ENCODE measurements at places on chromosomes 12 and 14.

- no peak for DNase-seq
Measured at GRCh38 chr12:117109943-117110635, 10.9 kb upstream of the TESC start.

DNA sequence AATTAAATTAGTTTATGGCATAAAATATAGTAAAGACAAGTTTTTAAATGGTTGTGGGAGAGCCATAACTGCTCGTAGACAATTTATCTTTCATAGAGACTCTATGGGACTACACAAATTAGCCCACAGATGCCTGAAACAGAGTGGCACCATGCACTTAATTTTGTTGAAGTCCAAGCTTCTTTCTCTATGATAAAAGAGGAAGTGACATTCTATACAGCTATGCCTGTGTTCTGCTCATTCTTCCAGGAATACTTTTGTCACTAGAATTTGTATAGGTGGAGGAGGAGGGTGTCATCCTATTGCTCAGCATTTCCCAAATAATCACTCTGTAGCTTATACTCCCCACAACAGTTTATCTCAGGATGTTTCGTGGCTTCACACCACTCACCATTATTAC lies 43.7 kb upstream of the KICS2 start:
- no peak for DNase-seq

DNA sequence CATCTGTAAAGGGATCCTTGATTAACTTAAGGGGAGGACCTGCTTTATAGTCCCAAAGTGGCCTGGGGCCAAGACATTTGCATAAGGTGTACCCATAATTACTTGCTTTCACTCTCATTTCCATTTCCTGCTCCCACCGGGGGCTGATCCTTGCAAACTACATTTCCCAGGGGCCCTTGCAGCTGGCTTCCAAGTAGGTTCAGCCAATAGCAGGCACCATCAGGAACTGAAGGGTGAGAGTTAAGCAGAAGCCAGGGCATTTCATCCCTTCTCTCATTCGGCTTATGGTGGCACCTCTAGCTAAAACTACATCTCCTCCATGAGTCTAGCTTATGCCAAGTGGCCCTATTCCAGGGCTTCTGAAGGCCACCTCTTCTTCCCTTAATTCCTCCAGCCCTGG lies 88.8 kb downstream of the CCDC60 start:
- DNase-seq = no peak

GRCh38 chr12:100447381-100447780 lies 26.3 kb upstream of the NR1H4 start:
- DNase-seq = no peak

Measured in NCI-H1417 treated with DMSO at 0.1 percent for 48 hours (cell line).